ENCODE measurements at places on chromosomes 5 and 9.

- no peak for DNase-seq
- no peak overlapping the region for H3K4me3 ChIP-seq
- H3K36me3 ChIP-seq = no peaks in the 10 kb centered on the region
- H3K4me1 ChIP-seq = no peaks in the 10 kb centered on the region
Observed at GRCh38 chr5:103450333-103451061, 112.1 kb downstream of the NUDT12 start.

- H3K27me3 ChIP-seq = no peaks in the 10 kb centered on the region
- H3K4me3 ChIP-seq = no peak overlapping the region
- H3K4me1 ChIP-seq = peaks cover 6% of the 10 kb centered on the region
Observed at GRCh38 chr9:27462434-27462833, 61.7 kb upstream of the IFNK start.

- H3K27me3 ChIP-seq = no peaks in the 10 kb centered on the region
- H3K27ac ChIP-seq = no peak overlapping the region
- H3K4me1 ChIP-seq = no peaks in the 10 kb centered on the region
- no peaks in the 10 kb centered on the region for H3K36me3 ChIP-seq
Observed at GRCh38 chr5:126124706-126125345, 298.4 kb upstream of the GRAMD2B start.

DNA sequence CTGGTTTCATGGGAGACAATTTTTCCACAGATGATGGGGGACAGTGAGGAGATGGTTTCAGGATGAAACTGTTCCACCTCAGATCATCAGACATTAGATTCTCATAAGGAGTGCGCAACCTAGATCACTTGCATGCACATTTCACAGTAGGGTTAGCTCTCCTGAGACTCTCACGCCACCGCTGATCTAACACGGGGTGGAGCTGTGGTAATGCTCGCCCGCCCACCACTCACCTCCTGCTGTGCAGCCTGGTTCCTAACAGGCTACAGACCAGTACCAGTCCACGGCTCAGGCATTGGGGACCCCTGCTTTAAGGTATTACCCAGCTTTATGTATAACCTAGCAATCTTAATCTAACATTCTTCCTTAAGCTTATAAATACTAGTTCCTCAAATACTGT, 35.6 kb downstream of the TTC39B start:
- H3K4me3 ChIP-seq = no peak overlapping the region
- peaks cover 4% of the 10 kb centered on the region for H3K36me3 ChIP-seq
- no peak overlapping the region for H3K27ac ChIP-seq
- no peaks in the 10 kb centered on the region for H3K27me3 ChIP-seq
- H3K4me1 ChIP-seq = no peaks in the 10 kb centered on the region

- peaks cover 35% of the 10 kb centered on the region for H3K4me1 ChIP-seq
- no peak overlapping the region for H3K4me3 ChIP-seq
- H3K27me3 ChIP-seq = no peaks in the 10 kb centered on the region
- no peak for DNase-seq
Observed at GRCh38 chr9:122368642-122369041, 2.2 kb upstream of the PTGS1 start.
